CD4-positive, alpha-beta T cell treated with Interleukin-6 at 100 ng/mL for 8 hours (primary cell): ENCODE measurements at places on chromosomes 2 and 18.

DNA sequence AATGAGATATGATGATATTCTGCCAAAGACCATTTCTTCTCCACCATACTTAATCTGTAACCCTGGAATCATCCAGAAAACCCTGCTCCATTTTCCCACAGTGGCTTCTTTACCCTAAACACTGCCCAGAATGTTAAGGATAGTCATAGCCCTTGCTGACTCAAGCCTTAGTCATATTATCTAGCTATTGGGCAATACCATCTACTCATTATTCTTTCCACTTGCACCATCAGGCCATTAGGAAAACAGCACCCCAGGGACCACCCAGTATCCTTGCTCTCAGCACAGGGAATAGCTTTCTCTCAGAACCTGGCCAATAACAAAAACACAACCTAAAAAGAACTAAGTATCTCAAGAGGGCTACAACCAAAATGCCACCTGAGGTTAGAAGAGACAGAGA is 445.7 kb upstream of the SLC14A2 start:
- DNase-seq: no peak

GRCh38 chr2:58664523-58665151 is 423.5 kb upstream of the FANCL start:
- DNase-seq: no peak

DNA sequence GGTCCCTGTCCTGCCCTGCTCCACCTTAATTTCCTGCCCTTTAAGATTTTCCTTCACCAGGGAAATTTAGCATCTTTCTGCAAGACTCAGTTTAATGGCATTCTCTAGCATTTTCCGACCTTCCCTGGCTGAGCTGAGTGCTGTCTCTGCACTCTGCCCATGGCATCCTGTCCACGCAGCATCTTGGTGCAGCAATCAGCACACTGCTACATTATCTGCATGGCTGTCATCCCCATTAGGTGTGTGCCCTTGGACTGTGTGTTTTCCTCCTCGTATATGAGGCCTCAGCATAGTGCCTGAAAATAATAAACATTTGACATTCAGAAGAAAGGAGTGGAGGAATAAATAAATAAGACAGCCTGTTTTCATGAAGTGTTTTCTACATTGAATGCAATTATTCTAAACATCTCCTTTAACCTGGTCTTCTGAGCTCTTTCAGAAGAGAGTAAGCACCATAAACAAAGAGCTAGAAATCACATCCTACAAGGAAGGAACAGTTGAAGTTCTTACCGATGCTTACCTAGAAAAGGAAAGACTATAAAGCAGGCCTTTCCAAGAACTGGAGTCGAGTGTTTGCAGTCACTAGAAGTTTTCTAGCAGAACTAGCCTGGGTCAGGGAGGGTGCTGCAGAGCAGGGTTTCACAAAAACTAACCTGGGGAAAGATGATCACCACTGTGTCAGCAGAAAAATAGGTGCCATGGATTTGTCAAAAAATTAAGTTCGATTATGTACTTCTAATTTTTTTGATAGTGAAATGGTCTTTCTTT is 131.4 kb upstream of the ITGB6 start:
- DNase-seq: no peak

- no peak for DNase-seq
Observed at GRCh38 chr2:53785366-53785765, 1.4 kb downstream of the ASB3 start.

GRCh38 chr2:143501106-143501676 is 372.0 kb downstream of the ARHGAP15 start:
- DNase-seq: no peak
